ENCODE measurements at places on chromosomes 5 and 9. TPM values are rescaled to one million over a fixed set of nuclear protein-coding genes. Genes with fewer than 3 reads are reported as not detected.

DNA sequence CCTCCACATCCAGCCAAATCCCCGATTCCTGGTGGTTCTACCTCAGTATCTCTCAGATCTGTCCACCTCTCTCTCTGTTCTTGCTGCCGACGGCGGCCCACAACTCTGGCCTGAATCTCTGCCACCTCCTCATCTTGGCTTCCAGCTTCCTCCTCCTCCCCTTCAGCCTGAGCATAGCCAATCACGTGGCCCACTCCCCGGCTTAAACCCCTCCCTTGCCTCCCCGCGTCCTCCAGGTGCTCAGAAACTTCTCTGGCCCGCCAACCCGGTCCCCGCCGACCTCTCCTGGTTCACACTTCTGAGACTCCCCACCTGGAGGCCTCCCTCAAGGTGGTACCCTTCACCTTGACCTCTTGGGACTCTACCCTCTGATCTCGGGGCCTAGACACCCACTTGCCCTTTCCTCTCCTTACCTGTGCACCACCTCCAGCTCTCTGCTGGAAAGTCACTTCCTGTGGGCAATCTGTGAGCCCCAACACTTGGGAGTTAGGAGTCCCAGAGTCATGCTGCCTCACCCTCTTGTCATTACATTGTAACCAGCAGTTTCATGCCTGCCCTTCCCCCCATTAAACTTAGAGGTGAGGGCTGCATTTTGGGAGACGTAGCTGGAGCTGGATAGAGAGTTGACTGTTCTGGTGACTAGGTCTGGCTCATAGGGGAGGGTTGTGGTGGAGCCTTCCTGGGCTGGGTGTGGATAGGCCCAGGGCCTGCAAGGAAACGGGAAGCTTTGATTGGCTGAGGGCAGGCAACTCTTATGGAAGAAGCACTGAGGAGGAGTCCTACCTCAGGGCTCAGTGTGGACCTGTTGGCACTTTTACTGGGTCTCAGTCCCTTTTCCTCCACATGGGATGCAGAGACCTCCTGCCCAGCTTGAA lies 4.5 kb upstream of the SET start:
- no peaks in the 10 kb centered on the region for H3K36me3 ChIP-seq
- DNase-seq: peak; percentile 84
- no peaks in the 10 kb centered on the region for H3K27me3 ChIP-seq
- H3K27ac ChIP-seq: peak overlapping the region; percentile 74
- peaks cover 51% of the 10 kb centered on the region for H3K4me1 ChIP-seq

The ENTREP1 gene
- not detected for total RNA-seq

- no peak overlapping the region for H3K27ac ChIP-seq
- no peaks in the 10 kb centered on the region for H3K4me1 ChIP-seq
- no peak overlapping the region for H3K4me3 ChIP-seq
- no peak for DNase-seq
- peaks cover 28% of the 10 kb centered on the region for H3K27me3 ChIP-seq
Measured at GRCh38 chr5:159050316-159051143, 49.2 kb downstream of the EBF1 start.

DNA sequence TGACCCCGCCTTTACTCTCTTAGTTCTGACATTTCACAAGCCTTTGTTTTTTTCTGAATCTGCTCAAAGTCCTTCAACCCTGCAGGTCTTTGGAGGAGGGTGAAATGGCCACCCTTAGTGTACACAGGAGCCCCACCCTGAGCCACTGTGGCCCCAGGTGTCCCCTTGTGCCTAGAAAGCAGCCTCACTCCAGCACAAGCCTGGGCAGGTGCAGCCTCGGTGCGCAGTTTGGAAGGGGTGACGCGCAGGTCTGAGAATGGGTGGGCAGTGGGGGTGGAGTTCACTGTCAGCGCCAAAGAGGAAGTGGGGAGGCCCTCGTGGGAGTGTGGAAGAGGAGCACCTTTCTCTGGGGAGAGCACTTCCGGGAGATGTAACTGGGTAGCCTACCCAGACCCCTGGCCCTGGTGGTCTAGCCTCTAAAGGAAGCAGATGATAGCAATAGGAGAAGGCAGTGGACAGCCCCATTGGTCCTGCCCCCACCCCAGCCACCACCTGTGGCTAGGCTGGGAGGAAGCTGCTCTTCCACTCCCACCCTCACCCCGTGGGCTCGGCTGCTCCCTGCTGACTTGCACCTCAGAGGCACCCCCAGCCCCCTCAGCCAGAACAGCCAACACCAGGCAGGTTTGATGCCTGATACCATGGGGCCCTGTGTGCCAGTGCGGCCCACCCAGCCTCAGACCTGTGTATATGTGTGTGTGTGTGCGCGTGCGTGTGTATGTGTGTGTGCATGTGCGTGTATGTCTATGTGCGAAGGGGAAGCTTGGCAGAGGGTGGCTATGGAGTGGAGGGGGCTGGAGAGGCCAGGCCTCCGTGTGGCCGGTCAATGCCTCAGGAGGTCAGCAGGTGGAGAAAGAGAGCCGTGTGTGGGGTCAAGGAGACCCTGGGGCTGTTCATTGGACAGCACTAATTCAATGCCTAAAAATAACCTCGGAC lies 16.8 kb upstream of the DAB2IP start:
- H3K27me3 ChIP-seq: no peaks in the 10 kb centered on the region
- no peaks in the 10 kb centered on the region for H3K36me3 ChIP-seq
- H3K27ac ChIP-seq: no peak overlapping the region
- H3K4me1 ChIP-seq: no peaks in the 10 kb centered on the region
- DNase-seq: no peak

GRCh38 chr9:93255994-93256877 lies 72.3 kb downstream of the WNK2 start:
- H3K4me1 ChIP-seq: no peaks in the 10 kb centered on the region
- no peaks in the 10 kb centered on the region for H3K36me3 ChIP-seq

The JAKMIP2 gene
- total RNA-seq: 1.2 TPM

- DNase-seq: no peak
- H3K4me1 ChIP-seq: no peaks in the 10 kb centered on the region
- H3K27me3 ChIP-seq: no peaks in the 10 kb centered on the region
- H3K4me3 ChIP-seq: no peak overlapping the region
Measured at GRCh38 chr9:12290166-12290869, 402.9 kb upstream of the TYRP1 start.

- no peaks in the 10 kb centered on the region for H3K27me3 ChIP-seq
- no peak overlapping the region for H3K4me3 ChIP-seq
- H3K36me3 ChIP-seq: no peaks in the 10 kb centered on the region
- no peak for DNase-seq
- H3K4me1 ChIP-seq: no peaks in the 10 kb centered on the region
Measured at GRCh38 chr5:68447136-68447929, 231.8 kb downstream of the PIK3R1 start.

DNA sequence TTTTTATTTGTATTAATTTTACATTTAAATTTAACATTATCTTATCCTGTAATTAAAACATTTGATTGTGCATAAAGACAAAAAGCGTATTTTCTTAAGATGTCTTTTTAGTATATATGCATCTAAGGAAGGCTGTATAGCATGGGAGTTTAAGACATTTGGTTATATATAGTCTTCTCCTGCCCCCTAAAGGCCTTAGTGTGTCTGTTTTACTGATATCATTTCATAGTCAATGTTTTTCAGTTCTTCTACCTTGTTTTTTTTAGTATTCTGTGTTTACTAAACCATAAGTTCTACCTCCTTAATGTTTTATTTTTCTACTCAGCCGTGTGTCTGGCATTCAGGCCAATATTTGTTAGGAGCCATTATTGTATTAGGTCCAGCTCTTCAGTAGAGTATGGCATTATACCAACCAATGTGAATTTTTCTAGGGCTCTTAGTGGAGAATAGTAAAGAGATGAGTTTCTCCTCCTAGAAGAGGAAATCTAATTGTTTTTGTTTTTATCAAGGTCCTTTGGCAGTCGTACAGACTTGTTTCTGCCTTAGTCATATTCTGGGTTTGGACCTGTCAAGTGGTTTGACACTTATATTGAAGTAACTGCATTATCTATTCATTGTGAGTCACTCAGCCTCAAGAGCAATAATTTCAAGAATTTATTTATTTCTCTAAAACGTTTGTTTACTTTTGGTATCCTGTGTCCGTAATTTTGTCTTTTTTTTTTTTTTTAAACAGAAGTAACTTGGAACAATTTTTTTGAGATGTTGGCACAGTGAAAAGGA lies 74.8 kb downstream of the SLF1 start:
- no peaks in the 10 kb centered on the region for H3K27me3 ChIP-seq
- H3K4me1 ChIP-seq: no peaks in the 10 kb centered on the region
- no peak overlapping the region for H3K27ac ChIP-seq
- DNase-seq: no peak
- H3K36me3 ChIP-seq: peaks cover 5% of the 10 kb centered on the region
- H3K4me3 ChIP-seq: no peak overlapping the region

- no peak overlapping the region for H3K4me3 ChIP-seq
- no peaks in the 10 kb centered on the region for H3K27me3 ChIP-seq
- no peak overlapping the region for H3K27ac ChIP-seq
- H3K4me1 ChIP-seq: no peaks in the 10 kb centered on the region
Measured at GRCh38 chr9:27659571-27659970, 86.3 kb upstream of the C9orf72 start.

GRCh38 chr5:177426566-177427210 lies at the start of gene GRK6:
Gene GRK6, plus strand, starts transcription at chr5:177426676. Its CDS starts 170 bp downstream, at chr5:177426846.
- peaks cover 17% of the 10 kb centered on the region for H3K36me3 ChIP-seq
- no peaks in the 10 kb centered on the region for H3K27me3 ChIP-seq
- DNase-seq: peak; percentile 75
- H3K4me3 ChIP-seq: peak within 1 kb of the TSS; percentile 87
- peaks cover 59% of the 10 kb centered on the region for H3K4me1 ChIP-seq

- H3K27me3 ChIP-seq: no peaks in the 10 kb centered on the region
- peaks cover 43% of the 10 kb centered on the region for H3K36me3 ChIP-seq
- peaks cover 95% of the 10 kb centered on the region for H3K4me1 ChIP-seq
Measured at GRCh38 chr9:92974761-92975755, 27.7 kb downstream of the FGD3 start.

- no peak overlapping the region for H3K4me3 ChIP-seq
- H3K27me3 ChIP-seq: no peaks in the 10 kb centered on the region
- peaks cover 34% of the 10 kb centered on the region for H3K4me1 ChIP-seq
- DNase-seq: peak; percentile 25
- no peaks in the 10 kb centered on the region for H3K36me3 ChIP-seq
- H3K27ac ChIP-seq: peak overlapping the region; percentile 25
Measured at GRCh38 chr5:40442346-40442745, 237.4 kb upstream of the PTGER4 start.

GRCh38 chr9:106156465-106156864 lies 462.1 kb downstream of the TMEM38B start:
- H3K36me3 ChIP-seq: no peaks in the 10 kb centered on the region
- no peaks in the 10 kb centered on the region for H3K4me1 ChIP-seq
- no peak for DNase-seq
- H3K27me3 ChIP-seq: no peaks in the 10 kb centered on the region

GRCh38 chr9:110099236-110100095 lies 108.5 kb downstream of the C9orf152 start:
- DNase-seq: no peak
- H3K4me1 ChIP-seq: no peaks in the 10 kb centered on the region
- H3K4me3 ChIP-seq: no peak overlapping the region
- no peak overlapping the region for H3K27ac ChIP-seq
- H3K36me3 ChIP-seq: no peaks in the 10 kb centered on the region

DNA sequence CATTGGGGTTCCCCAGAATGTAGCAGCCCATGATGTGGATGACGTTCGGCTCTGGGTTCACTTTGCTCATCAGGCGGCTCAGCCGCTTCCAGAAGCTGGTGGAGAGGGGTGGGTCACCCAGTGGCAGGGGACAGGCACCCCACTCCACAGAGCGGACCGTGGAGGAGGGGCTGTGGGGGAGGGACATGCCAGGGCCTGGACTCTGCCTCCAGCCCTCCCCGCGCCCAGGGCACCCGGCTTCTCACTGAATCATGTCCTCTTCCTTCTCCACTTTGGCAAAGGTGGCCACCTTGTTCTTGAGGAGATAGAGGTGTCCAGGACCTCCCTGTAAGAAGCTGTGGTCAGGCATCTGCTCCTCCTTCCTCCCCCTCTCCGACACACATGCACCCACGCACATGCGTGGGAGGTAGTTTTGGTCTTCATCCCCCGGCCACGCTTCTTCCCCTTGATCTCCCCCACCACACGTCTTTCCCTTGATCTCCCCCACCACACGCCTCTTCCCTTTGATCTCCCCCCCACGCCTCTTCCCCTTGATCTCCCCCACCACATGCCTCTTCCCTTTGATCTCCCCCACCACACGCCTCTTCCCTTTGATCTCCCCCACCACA lies 8.9 kb upstream of the ENTPD8 start:
- peak; percentile 58 for DNase-seq
- peaks cover 60% of the 10 kb centered on the region for H3K4me1 ChIP-seq
- no peaks in the 10 kb centered on the region for H3K36me3 ChIP-seq
- no peaks in the 10 kb centered on the region for H3K27me3 ChIP-seq

The NUP214 gene
- total RNA-seq: 79.5 TPM

DNA sequence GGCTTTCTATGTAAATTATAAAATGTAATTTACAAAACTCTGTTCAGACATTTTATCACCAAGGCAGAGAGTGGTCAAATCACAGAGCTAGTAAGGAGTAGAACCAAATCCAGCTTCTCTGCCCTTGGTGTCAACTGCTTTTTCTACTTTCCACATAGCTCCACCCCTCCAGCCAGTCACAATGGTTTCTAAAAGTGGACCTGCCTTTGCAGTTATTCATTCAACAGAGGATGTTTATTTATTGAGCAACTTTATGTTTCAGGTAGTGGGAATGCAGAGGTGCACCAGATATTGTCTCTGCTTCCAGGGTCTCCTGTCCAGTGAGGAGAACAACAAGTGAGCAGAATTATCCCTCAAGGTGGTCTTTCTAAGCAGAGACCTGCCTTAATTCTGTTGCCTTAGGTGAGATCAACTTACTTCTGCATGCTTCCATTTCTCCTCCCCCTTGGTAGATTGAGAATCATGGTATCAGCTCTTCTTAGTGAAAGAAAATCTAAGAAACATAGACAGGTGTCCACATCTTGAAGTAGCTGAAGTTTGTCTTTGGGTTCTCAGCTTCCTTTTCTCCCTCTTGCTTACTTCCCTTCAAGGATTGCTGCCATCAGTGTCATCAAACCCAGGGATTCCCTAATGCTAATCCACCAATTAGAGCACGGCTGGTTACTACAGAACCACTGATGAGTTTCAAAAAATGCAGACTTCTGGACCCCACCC lies 17.2 kb upstream of the PDCD1LG2 start:
- no peak overlapping the region for H3K27ac ChIP-seq
- H3K27me3 ChIP-seq: no peaks in the 10 kb centered on the region
- peaks cover 10% of the 10 kb centered on the region for H3K4me1 ChIP-seq
- no peak for DNase-seq
- H3K4me3 ChIP-seq: no peak overlapping the region

DNA sequence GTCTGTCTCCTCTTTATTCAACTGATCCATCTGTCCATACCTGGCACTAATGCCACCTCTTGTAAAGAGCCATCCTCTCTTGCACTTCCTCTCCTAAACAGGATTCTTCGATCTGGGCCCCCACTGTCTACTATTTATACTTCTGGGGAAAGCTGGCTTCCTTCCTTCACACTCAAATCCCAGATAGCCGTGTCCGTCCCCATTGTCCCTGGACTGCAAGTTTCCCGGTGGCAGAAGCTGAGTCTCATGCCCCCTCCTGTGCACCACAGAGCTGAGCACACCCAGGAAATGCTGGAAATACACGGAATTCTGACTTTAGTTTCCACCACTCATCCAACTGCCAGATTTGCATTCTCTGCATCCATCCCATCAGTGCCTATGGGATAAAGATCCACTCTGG lies 84.0 kb downstream of the MARCHF11 start:
- H3K36me3 ChIP-seq: no peaks in the 10 kb centered on the region
- H3K4me3 ChIP-seq: no peak overlapping the region
- no peaks in the 10 kb centered on the region for H3K27me3 ChIP-seq
- DNase-seq: no peak
- H3K27ac ChIP-seq: no peak overlapping the region

Data from CD4-positive, alpha-beta memory T cell (primary cell).